Effector memory CD4-positive, alpha-beta T cell (primary cell): ENCODE measurements at places on chromosomes 11 and 22.

GRCh38 chr11:2585566-2586086 is 114.2 kb downstream of the KCNQ1OT1 start:
- no peak for DNase-seq

- DNase-seq = no peak
Observed at GRCh38 chr11:46414879-46415278, 23.3 kb upstream of the CHRM4 start.

DNA sequence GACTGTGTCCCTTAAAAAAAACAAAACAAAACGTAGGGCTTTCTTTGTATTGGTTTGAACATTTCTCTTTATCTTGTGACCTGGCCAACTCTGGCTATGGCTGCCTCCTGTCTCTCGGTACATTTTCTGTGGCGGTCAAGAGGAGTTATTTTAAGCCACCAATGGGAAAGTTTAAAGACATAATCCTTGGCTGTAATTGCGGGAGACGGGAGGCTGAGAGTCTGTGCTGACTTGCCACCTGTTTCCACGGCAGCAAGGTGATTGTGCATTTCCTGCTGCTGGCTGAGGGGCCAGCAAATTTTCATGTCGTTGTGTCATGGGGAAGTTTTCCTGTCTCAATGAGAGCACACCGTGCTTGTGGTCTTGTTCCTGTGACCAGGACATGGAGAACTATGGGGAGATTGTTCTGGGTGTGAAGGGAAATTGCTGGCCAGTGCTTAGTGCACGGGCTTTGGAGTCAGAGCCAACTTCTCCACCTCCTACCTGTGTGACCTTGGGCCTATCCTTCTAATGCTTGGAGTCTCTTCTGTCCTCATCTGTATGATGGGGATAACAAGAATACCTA is 11.0 kb downstream of the PTPRJ start:
- no peak for DNase-seq

GRCh38 chr11:1748636-1749394 is 1.6 kb downstream of the IFITM10 start:
- DNase-seq = no peak

DNA sequence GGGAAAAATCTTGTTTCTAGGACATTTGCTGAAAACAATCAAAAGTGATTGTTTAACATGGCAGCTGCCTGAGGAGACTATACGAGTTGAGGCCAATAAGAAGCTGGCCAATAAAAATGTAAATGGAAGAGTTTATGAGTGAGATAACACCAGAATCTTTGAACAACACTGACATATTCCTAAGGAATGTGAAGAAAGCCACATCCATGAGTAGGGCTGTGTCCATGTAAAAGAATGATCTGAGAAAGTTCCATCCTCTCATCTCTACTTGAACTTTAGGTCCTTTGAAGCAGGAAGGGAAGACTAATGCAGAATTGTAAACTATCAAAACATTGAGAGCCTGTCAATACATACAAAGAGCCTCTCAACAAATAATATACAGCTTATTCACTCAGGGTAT is 6.9 kb upstream of the CHORDC1 start:
- no peak for DNase-seq

GRCh38 chr11:88402784-88403183 is 65.2 kb upstream of the CTSC start:
- DNase-seq = no peak
